Activated CD8-positive, alpha-beta T cell treated with anti-CD3 and anti-CD28 coated beads for 36 hours (primary cell): ENCODE measurements at places on chromosomes 2 and 18. TPM values are rescaled to one million over a fixed set of nuclear protein-coding genes. Genes with fewer than 3 reads are reported as not detected.
A peak's percentile ranks its signal among the peaks of the same experiment; 100 is the strongest.

GRCh38 chr2:140597836-140598235 is 1533.0 kb downstream of the LRP1B start:
- H3K4me1 ChIP-seq, result no peaks in the 10 kb centered on the region
- no peak for DNase-seq
- no peak overlapping the region for H3K4me3 ChIP-seq
- no peaks in the 10 kb centered on the region for H3K36me3 ChIP-seq
- H3K27me3 ChIP-seq, result no peaks in the 10 kb centered on the region

GRCh38 chr2:75846683-75847190 is 136.0 kb upstream of the GCFC2 start:
- DNase-seq, result no peak
- no peak overlapping the region for H3K4me3 ChIP-seq
- no peaks in the 10 kb centered on the region for H3K36me3 ChIP-seq
- H3K27ac ChIP-seq, result no peak overlapping the region
- peaks cover 2% of the 10 kb centered on the region for H3K27me3 ChIP-seq

- H3K27me3 ChIP-seq, result peaks cover 6% of the 10 kb centered on the region
- H3K36me3 ChIP-seq, result peaks cover 3% of the 10 kb centered on the region
- H3K27ac ChIP-seq, result peak overlapping the region; percentile 75
- peaks cover 35% of the 10 kb centered on the region for H3K4me1 ChIP-seq
- no peak for DNase-seq
Observed at GRCh38 chr2:241843321-241844065, 15.2 kb downstream of the PDCD1 start.

Gene CDCA7
- total RNA-seq, result 88.5 TPM

- peaks cover 64% of the 10 kb centered on the region for H3K4me1 ChIP-seq
- peaks cover 41% of the 10 kb centered on the region for H3K36me3 ChIP-seq
- H3K27me3 ChIP-seq, result no peaks in the 10 kb centered on the region
- DNase-seq, result no peak
- no peak overlapping the region for H3K27ac ChIP-seq
Observed at GRCh38 chr2:118094503-118094902, 6.2 kb downstream of the INSIG2 start.

GRCh38 chr2:12416600-12416999 is 300.1 kb upstream of the TRIB2 start:
- H3K4me1 ChIP-seq, result peaks cover 30% of the 10 kb centered on the region
- H3K36me3 ChIP-seq, result no peaks in the 10 kb centered on the region
- H3K27ac ChIP-seq, result no peak overlapping the region

Gene CPO
- not detected for total RNA-seq

Gene ITPRIPL1
- total RNA-seq, result 32.6 TPM

DNA sequence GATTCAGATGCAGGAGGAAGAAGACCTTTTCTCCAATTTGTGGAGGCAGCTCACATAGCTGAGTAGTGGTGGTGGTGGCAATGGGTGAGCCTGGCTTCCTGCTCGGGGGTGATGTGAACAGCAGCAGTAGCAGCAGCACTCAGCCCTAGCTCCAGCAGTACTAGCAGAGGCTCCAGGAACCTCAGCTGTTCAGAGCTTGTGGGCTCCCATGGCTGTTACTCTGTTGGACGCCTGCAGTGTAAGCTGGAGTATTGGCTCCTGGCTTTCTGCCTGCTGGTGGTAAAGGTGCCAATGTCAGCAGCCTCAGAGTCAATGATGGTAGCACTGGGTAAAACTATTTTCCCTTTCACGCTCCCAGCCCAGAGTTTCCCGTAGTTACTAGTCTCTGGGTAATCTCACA is 3.1 kb upstream of the SEH1L start:
- H3K27ac ChIP-seq, result no peak overlapping the region
- peaks cover 20% of the 10 kb centered on the region for H3K36me3 ChIP-seq
- H3K4me1 ChIP-seq, result peaks cover 23% of the 10 kb centered on the region
- no peak for DNase-seq
- H3K4me3 ChIP-seq, result no peak overlapping the region

Gene GYPC
- 172 TPM for total RNA-seq

GRCh38 chr2:102264952-102265351 is 46.4 kb upstream of the IL1RL1 start:
- H3K27me3 ChIP-seq, result no peaks in the 10 kb centered on the region
- H3K36me3 ChIP-seq, result no peaks in the 10 kb centered on the region
- H3K27ac ChIP-seq, result no peak overlapping the region
- DNase-seq, result no peak
- peaks cover 13% of the 10 kb centered on the region for H3K4me1 ChIP-seq
- no peak overlapping the region for H3K4me3 ChIP-seq

- H3K27me3 ChIP-seq, result no peaks in the 10 kb centered on the region
- H3K4me3 ChIP-seq, result no peak overlapping the region
- no peaks in the 10 kb centered on the region for H3K4me1 ChIP-seq
- H3K36me3 ChIP-seq, result no peaks in the 10 kb centered on the region
- no peak overlapping the region for H3K27ac ChIP-seq
Observed at GRCh38 chr18:14922031-14922430, 174.1 kb downstream of the ANKRD30B start.

DNA sequence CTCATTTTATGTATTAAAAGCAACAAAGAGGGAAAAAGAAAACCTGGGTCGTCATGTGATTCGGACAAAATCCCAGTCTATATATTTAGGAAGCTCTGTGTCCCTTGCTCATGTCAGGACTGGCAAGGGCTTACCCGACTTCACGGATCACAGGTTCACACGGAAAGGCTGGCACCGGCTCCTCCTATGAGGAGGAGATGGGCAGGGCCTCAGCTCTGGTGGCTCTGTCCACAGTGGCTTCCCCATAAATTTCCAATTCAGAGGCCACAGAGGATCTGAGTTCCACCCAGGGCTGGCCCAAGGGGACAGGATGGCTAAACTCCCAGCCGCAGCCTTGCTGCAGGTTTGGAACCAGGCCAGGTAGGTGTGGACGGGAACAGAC is 186.8 kb downstream of the BCL2 start:
- no peak overlapping the region for H3K27ac ChIP-seq
- no peaks in the 10 kb centered on the region for H3K27me3 ChIP-seq
- peaks cover 27% of the 10 kb centered on the region for H3K36me3 ChIP-seq
- peaks cover 49% of the 10 kb centered on the region for H3K4me1 ChIP-seq

DNA sequence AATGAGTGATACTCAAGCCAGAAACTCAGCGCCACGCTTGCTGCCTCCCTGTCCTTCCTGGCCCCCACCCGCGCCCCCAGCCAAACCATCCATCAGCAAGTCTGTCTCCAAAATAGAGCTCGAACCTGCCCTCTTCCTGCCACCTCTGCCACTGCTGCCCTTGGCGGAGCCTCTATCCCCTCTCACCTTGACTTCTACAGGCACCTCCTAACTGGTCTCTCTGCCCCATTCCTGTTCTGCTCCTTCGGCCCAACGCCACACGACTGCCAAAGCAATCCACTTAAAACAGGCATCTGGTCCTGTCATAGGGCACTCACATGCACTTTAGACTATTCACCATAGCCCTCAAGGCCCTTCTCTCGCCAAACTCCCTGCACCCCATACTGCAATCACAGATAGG is 210.3 kb upstream of the SMAD2 start:
- H3K27me3 ChIP-seq, result peaks cover 36% of the 10 kb centered on the region
- no peak overlapping the region for H3K27ac ChIP-seq
- H3K4me1 ChIP-seq, result peaks cover 7% of the 10 kb centered on the region
- no peaks in the 10 kb centered on the region for H3K36me3 ChIP-seq

DNA sequence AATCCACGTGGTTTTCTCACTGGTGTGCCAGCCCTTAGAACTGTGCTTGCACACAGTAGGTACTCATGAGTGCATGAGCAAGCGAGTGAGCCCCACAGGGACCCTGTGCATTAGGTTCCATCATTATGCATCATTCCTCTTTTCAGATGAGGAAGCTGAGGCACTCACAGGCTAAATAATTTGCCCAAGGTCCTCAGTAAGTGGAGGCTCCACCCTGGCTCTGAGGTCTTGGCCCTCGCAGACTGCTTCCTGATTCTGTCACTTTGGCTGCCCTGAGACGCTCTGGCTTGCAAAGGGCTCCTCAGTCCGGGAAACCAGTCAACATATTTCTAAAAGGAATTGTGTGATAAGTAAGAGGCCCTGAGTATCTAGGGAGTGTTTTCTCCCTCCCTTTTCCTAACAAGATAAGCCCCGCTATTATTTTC is 71.7 kb downstream of the IL1R2 start:
- no peaks in the 10 kb centered on the region for H3K36me3 ChIP-seq
- no peak overlapping the region for H3K4me3 ChIP-seq
- H3K27ac ChIP-seq, result peak overlapping the region; percentile 57
- no peak for DNase-seq
- H3K4me1 ChIP-seq, result peaks cover 31% of the 10 kb centered on the region

DNA sequence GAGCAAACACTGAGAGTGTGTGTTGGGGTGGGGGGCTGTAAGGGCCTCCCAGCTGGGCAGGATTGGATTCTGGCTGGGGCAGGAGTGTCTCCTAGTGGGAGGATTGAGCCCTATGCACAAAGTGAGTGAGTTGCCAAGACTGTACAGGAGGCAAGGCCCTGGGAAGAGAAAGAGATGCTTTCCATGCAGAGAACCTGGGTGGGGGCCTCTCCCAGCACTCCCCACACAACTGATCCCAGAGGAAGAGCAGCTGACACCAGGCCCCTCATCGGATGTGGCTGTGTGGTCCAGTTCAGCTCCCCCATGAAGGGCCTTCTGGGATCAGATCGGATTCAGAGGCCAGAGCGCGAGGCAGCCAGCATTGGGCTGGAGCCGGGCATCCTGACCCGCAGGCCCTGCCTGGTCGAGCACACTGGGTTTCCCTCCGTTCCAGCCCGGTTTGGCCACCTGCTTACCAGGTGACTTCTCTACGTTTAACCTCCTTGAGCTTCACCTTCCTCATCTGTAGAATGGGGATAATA is 49.4 kb upstream of the FAHD2A start:
- H3K4me3 ChIP-seq, result no peak overlapping the region
- no peaks in the 10 kb centered on the region for H3K4me1 ChIP-seq
- no peak overlapping the region for H3K27ac ChIP-seq
- DNase-seq, result no peak

DNA sequence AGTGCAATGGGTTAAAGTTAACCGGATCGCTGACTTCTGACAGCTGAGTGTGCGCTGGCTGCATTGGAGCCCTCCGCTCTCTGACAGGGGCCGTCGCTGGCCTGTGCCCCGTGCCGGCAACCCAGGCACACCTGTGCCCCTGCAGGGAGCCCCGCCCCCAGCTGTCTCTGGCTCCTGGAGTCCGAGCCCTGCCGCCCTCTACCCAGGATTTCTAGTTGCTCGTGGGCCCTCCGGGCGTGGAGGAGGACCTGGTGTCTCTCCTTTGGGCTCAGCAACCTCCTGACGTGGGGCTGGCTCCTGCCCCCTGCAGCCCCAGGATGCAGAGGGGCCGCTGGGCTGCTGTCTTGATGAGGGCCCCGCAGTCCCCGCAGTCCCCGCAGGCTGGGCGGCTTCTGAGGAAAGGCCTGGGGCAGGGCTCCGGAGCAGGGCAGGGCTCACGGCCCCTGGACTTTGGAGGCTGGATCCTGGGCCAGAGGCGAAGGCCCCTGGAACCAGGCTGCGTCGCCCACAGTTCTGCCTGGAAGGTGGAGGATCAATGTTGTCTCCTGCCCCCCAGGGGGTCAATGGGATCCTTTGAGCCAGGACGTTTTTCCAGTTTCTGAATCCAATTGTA is 172.8 kb downstream of the RNF144A start:
- no peaks in the 10 kb centered on the region for H3K4me1 ChIP-seq
- H3K27me3 ChIP-seq, result no peaks in the 10 kb centered on the region
- H3K4me3 ChIP-seq, result no peak overlapping the region
- no peak overlapping the region for H3K27ac ChIP-seq
- no peak for DNase-seq

DNA sequence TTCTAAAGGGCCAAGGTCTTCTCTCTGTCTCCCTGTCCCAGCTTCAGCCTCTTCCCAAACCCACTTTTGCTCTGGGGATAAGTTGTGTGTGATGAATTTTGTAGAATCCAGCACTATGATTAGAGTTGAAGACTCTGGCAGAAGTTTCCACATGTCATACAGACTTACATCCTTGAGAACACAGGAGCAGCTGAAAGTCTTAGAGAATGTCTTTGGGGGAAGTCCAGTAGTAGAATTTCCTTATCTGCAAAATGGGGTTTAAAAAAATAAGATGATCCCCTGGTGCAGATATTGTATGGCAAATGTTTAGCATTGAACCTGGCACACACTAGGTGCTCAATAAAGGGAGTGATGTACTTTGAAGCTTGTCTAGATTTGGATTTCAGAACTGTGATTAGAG is 65.2 kb downstream of the TMEM247 start:
- peak overlapping the region; percentile 54 for H3K27ac ChIP-seq
- peaks cover 72% of the 10 kb centered on the region for H3K4me1 ChIP-seq
- peaks cover 1% of the 10 kb centered on the region for H3K36me3 ChIP-seq
- H3K27me3 ChIP-seq, result no peaks in the 10 kb centered on the region

DNA sequence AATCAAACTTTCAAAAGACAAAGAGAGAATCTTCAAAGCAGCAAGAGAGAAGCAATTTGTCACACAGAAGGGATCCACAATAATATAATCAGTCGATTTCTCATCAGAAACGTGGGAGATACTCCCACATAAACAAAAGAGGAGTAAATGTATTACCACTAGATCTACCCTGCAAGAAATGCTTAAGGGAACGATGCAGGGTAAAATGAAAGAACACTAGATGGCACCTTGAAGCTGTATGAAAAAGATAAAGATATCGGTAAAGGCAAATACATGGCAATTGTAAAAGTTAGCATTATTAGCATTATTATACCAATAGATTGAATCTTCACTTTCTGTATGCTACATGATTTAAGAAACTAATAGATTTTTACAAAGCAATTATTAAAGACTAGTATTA is 677.0 kb downstream of the SUCLG1 start:
- no peaks in the 10 kb centered on the region for H3K27me3 ChIP-seq
- H3K4me1 ChIP-seq, result no peaks in the 10 kb centered on the region
- no peak overlapping the region for H3K4me3 ChIP-seq
- H3K36me3 ChIP-seq, result no peaks in the 10 kb centered on the region

DNA sequence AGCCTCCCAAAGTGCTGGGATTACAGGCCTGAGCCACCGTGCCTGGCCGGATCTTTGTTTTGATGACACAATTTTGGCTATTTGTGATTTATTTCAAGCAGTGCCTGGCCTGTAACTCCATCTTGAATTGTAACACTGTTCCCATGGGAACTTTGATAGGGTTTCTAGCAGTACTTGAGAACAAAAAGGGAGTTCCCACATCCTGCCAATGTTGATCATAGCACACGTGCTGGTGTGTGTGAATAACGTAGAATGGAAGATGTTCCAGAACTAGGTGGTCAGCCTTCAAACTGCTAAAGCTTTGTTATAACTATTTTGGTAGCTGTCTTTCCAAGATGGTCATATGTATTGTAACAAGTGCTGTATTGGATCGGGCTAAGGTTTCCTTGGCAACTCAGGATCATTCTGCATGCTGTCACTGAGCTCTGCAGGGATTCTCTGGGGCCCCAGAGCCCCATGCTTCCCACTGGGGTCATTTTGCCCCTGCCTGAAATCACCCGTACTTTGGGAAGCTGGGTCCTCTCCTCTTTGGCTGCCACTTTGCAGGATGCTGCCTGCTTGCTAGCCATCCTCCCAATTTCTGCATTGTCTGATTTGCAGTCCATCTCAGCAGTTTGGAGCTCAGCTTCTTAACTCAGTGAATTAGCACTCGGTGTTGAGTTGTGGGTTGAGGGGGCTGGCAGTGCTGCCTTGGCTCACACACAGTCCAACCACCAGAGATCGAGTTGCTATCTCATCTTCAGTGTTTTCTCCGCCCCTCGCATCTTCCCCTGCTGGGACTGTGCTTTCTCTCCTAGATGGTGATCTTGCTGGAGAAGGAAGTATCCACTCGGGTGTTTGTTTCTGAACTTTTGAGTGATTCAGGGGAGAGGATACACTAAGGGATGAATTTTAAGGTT is 26.8 kb downstream of the SH3RF3 start:
- no peaks in the 10 kb centered on the region for H3K27me3 ChIP-seq
- peaks cover 12% of the 10 kb centered on the region for H3K4me1 ChIP-seq
- H3K27ac ChIP-seq, result no peak overlapping the region
- H3K36me3 ChIP-seq, result no peaks in the 10 kb centered on the region
